Stimulated activated CD4-positive, alpha-beta T cell treated with anti-CD3 and anti-CD28 coated beads, TNF-alpha, amount 100 ng/mL, for 24 hours (primary cell): ENCODE measurements at places on chromosomes 2 and 18.

DNA sequence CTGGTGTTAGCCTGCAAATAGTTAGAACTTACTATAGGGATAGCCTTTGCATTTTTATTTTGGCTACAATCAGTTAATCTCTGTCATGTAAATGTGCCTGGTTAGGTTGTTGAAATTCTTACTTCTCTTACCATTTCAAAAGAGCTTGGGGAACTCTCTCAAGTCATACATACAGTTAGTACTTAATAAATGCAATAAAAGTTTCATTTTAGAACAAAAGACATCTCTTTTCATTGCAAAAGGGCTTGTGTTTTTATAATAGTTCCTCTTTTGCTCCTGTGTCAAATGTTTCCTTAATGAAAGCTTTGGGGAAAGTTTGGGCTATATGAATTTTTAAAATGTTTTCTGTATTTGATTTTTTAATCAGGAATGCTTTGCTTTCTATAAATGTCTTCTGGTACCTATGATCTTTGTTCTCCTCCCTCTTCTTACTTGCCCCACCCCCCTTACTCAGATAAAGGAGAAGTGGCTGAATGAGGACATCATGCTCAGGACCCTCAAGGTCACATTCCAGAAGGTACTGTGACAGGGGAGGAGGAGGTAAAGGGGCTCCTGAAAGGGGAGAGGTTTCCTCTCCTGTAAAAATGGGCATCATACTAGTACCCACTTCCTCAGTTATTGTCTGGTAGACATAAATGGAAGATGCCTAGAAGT, 13.6 kb downstream of the PTPN18 start:
- no peak for DNase-seq

DNA sequence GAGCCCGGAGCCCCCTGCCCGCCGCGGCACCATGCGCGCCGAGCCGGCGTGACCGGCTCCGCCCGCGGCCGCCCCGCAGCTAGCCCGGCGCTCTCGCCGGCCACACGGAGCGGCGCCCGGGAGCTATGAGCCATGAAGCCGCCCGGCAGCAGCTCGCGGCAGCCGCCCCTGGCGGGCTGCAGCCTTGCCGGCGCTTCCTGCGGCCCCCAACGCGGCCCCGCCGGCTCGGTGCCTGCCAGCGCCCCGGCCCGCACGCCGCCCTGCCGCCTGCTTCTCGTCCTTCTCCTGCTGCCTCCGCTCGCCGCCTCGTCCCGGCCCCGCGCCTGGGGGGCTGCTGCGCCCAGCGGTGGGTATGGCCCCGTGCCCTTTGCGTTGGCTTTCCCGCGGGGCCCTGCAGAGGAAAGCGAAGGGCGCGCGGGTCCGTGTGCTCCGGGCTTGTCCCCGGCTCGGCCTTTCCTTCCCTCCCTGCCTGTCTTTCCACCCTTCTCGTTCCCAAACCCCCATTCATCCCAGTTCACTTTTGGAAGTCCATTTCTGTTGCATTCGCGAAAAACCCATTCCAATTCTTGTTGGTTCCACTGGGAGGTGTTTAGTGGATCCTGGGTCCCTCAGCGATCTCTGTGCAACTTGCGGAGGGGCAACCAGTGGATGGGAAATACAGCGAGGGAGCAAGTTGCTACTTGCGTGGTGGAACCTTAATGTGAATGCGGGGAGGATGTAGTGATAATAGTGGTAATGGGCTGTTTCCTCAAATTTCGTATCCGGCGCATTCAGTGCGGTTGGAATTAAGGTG, 599 bp downstream of the ADAM23 start:
- peak; percentile 7 for DNase-seq

GRCh38 chr18:58254873-58255511, 211.0 kb downstream of the NEDD4L start:
- DNase-seq: no peak

- no peak for DNase-seq
These were observed 9.2 kb downstream of the TGIF1 start for GRCh38 chr18:3458952-3459853.
